ENCODE measurements at places on chromosomes 7 and 10. TPM values are rescaled to one million over a fixed set of nuclear protein-coding genes. Genes with fewer than 3 reads are reported as not detected.

Gene SHTN1
- 28.1 TPM for total RNA-seq

Gene ANKRD22
- 19.6 TPM for total RNA-seq

- no peaks in the 10 kb centered on the region for H3K27me3 ChIP-seq
- H3K27ac ChIP-seq, result no peak overlapping the region
- DNase-seq, result no peak
- no peaks in the 10 kb centered on the region for H3K36me3 ChIP-seq
- H3K4me3 ChIP-seq, result no peak overlapping the region
Observed at GRCh38 chr7:134693256-134693655, 46.6 kb downstream of the BPGM start.

GRCh38 chr7:152336754-152337368, 98.9 kb downstream of the KMT2C start:
- no peaks in the 10 kb centered on the region for H3K36me3 ChIP-seq
- H3K27ac ChIP-seq, result no peak overlapping the region
- H3K27me3 ChIP-seq, result no peaks in the 10 kb centered on the region
- H3K4me3 ChIP-seq, result no peak overlapping the region
- DNase-seq, result no peak

GRCh38 chr10:69749178-69750010, 52.3 kb upstream of the COL13A1 start:
- H3K27ac ChIP-seq, result no peak overlapping the region
- H3K4me1 ChIP-seq, result peaks cover 4% of the 10 kb centered on the region
- DNase-seq, result no peak
- no peaks in the 10 kb centered on the region for H3K36me3 ChIP-seq
- no peak overlapping the region for H3K4me3 ChIP-seq

DNA sequence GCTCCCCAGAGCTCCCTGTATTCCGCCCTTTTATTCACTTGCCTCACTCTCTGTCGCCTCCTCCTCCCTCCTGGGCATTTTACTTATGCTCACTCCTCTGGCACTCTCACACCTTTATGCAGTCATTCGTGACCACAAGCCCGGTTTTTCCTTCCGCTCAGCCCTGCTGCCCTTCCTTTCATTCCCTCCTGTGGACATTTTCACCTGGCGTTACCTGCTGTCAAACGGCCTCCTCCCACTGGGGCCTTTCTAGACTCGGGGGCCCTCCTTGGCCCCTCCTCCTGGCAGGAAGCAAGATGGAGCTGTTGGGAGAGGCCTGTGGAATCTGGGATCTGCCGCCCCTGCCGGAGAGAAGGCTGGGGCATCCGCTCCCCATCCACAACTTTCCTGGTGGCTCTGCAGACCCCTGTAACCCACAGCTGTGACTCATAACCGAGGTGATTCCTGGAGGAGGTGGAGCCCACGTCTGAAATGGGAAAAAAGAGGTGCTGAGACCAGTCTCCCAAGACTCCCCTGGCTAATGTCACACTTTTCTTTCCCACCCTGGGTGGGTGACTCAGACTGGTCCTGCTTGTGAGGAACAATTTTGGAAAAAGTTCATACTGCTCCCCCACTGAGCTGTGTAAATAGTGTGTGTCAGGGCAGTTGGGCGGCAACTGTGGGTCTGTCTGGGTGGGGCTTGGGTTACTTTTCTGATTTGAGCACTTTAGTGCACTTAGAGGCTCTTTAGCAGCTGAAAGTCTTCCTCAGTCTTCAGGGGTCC, 1.2 kb downstream of the VCL start:
- H3K27ac ChIP-seq, result peak overlapping the region; percentile 96
- peak; percentile 79 for DNase-seq
- H3K4me1 ChIP-seq, result peaks cover 20% of the 10 kb centered on the region
- H3K4me3 ChIP-seq, result peak overlapping the region; percentile 100
- H3K27me3 ChIP-seq, result no peaks in the 10 kb centered on the region
